Heart right ventricle (tissue), 16 donors: ENCODE measurements at places on chromosomes 16 and 17. TPM values are rescaled to one million over a fixed set of nuclear protein-coding genes. Genes with fewer than 3 reads are reported as not detected.
A peak's percentile ranks its signal among the peaks of the same experiment; 100 is the strongest.

The SLC46A1 gene
- total RNA-seq: 10.2 TPM

The HNF1B gene
- total RNA-seq: not detected

DNA sequence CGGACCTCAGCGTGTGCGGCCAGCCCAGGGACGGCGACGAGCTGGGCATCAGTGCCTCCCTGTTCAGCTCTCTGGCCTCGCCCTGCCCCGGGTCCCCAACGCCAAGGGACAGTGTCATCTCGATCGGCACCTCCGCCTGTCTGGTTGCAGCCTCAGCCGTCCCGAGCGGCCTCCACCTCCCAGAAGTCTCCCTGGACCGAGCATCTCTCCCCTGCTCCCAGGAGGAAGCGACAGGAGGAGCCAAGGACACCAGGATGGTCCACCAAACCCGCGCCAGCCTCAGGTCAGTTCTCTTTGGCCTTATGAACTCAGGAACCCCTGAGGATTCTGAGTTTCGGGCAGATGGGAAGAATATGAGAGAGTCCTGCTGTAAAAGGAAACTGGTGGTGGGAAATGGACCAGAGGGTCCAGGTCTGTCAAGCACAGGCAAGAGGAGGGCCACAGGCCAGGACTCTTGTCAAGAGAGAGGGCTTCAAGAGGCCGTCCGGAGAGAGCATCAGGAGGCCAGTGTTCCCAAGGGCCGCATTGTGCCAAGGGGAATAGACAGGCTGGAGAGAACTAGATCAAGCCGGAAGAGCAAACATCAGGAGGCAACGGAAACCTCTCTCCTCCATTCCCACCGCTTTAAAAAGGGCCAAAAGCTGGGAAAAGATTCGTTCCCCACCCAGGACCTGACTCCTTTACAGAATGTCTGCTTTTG is 825 bp downstream of the HASPIN start:
- no peak for DNase-seq
- peaks cover 10% of the 10 kb centered on the region for H3K4me1 ChIP-seq
- H3K4me3 ChIP-seq: peak overlapping the region; percentile 62
- no peaks in the 10 kb centered on the region for H3K36me3 ChIP-seq
- H3K27ac ChIP-seq: no peak overlapping the region

GRCh38 chr16:69223882-69224281 is 36.9 kb downstream of the SNTB2 start:
- no peaks in the 10 kb centered on the region for H3K4me1 ChIP-seq
- no peak overlapping the region for H3K4me3 ChIP-seq
- DNase-seq: no peak
- H3K27ac ChIP-seq: no peak overlapping the region

GRCh38 chr16:77961814-77962213 is 60.5 kb upstream of the CLEC3A start:
- H3K27me3 ChIP-seq: no peaks in the 10 kb centered on the region
- no peak for DNase-seq
- no peaks in the 10 kb centered on the region for H3K4me1 ChIP-seq
- H3K27ac ChIP-seq: no peak overlapping the region
- H3K36me3 ChIP-seq: no peaks in the 10 kb centered on the region
- no peak overlapping the region for H3K4me3 ChIP-seq

GRCh38 chr17:6823011-6823442 is 8.5 kb downstream of the TEKT1 start:
- no peak overlapping the region for H3K4me3 ChIP-seq
- no peak overlapping the region for H3K27ac ChIP-seq
- H3K4me1 ChIP-seq: no peaks in the 10 kb centered on the region

DNA sequence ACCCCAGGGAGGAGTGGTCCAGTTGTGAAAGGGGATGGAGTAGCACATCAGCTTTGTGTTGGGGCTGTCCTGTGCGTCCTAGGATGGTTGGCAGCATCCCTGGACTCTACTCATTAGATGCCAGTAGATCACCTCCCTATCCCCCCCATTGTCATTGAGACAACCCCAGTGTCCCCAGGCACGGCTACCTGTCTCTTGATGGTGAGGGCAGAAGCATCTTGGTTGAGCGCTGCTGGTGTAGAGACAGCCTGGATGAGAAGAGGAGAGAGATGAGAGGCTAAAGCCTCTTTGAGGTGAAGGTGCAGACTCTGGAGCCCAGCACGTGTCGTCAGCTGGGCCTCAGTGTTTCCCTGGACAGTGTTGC is 55.4 kb downstream of the TNFRSF13B start:
- H3K27me3 ChIP-seq: peaks cover 3% of the 10 kb centered on the region
- no peak overlapping the region for H3K4me3 ChIP-seq
- no peaks in the 10 kb centered on the region for H3K36me3 ChIP-seq
- DNase-seq: no peak
- no peaks in the 10 kb centered on the region for H3K4me1 ChIP-seq
- H3K27ac ChIP-seq: no peak overlapping the region

The RNF227 gene
- total RNA-seq: 0.97 TPM

GRCh38 chr16:20844054-20844453 is 37.7 kb downstream of the REXO5 start:
- H3K36me3 ChIP-seq: no peaks in the 10 kb centered on the region
- no peak overlapping the region for H3K27ac ChIP-seq
- H3K27me3 ChIP-seq: no peaks in the 10 kb centered on the region
- H3K4me3 ChIP-seq: no peak overlapping the region
- no peak for DNase-seq
- peaks cover 7% of the 10 kb centered on the region for H3K4me1 ChIP-seq

DNA sequence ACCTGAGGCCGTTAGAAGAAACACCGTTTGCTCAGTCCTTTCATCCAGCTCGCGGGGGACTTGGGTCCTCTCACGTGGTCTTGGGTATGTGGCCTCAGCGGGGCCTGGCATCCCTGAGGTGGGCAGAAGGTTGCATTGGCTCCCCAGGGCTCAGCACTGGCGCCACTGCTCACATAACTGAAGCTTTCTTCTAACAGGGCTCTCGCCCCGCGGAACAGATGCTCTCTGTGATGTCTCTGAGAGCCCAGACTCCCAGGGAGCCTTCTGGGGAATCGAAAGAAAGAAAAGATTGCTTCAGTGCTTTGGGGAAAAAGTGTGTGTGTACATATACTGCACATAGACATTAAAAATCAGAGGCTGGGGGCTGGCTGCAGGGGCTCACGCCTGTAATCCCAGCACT is 10.1 kb downstream of the MGRN1 start:
- no peaks in the 10 kb centered on the region for H3K27me3 ChIP-seq
- no peaks in the 10 kb centered on the region for H3K4me1 ChIP-seq
- no peak overlapping the region for H3K4me3 ChIP-seq
- H3K27ac ChIP-seq: no peak overlapping the region
- peaks cover 8% of the 10 kb centered on the region for H3K36me3 ChIP-seq

- H3K4me3 ChIP-seq: peak overlapping the region; percentile 72
- peak; percentile 77 for DNase-seq
- no peaks in the 10 kb centered on the region for H3K36me3 ChIP-seq
- peaks cover 69% of the 10 kb centered on the region for H3K4me1 ChIP-seq
- no peaks in the 10 kb centered on the region for H3K27me3 ChIP-seq
- H3K27ac ChIP-seq: peak overlapping the region; percentile 90
These were observed 586 bp downstream of the UBALD2 start for GRCh38 chr17:76265624-76266243.

DNA sequence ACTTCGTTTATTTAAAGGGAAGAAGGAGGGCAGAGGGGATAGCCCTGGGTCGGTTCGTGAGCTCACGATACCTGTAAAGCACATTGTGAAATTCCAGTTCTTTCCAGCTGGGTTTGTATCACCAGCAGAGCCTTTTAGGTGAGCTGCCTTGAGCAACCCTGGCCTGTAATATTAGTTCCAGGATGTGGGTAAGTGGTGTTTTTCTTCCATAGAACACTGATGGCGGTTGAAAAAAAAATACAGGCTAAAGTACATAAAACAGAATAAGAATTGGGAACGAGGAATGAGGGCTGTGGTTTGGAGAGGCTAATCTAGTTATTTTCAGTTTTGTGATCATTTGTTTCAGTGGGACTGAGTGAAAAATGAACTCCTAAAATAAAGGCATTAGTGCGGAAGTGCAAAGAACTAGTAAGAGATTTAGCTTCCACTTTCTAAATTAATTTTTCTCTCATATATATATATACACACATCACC is 20.6 kb downstream of the HS3ST3B1 start:
- no peak overlapping the region for H3K4me3 ChIP-seq
- H3K4me1 ChIP-seq: peaks cover 5% of the 10 kb centered on the region
- H3K27ac ChIP-seq: no peak overlapping the region
- H3K36me3 ChIP-seq: no peaks in the 10 kb centered on the region

The ZP2 gene
- total RNA-seq: not detected

- H3K36me3 ChIP-seq: no peaks in the 10 kb centered on the region
- no peaks in the 10 kb centered on the region for H3K4me1 ChIP-seq
- DNase-seq: no peak
- H3K27me3 ChIP-seq: no peaks in the 10 kb centered on the region
These were observed 23.9 kb upstream of the HEATR6 start for GRCh38 chr17:60102632-60103096.

DNA sequence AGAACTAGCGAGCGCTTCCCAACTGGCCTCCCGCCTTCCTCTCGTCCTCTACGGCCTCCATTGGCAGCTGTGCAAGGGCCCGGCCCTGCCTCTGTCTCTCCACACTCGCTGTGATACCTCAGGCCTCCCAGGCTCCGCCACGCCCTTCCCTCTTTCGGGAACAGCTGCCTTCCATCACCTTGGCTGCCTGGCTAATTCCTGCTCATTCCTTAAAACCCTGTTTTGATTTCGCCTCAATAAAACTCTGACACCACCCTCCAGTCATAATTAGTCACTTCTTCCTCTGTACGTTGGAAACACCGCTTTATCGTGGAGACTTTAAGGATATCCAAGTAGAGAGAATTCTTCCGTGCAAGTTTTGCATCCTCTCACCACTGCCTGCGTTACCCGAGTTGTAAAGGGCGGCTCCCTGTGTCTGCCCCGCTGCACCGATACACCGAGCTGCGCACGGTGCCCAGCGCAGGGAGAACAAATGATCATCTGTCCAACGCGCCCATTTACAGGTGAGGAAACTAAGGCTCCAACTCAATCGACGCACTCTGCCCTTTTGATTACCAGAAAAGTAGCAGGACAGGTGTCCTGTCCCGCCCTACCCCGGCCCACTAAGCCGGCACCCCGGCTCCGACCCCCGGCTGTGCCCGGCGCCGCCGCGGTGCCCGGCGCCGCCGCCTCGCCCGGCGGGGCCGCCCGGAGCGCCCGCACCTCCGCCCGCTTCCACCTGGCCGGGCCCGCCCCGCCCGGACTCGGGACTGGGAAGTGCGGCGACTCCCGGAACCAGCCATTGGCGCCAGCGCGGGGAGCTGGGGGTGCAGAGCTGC is 139.7 kb downstream of the SEC14L1 start:
- no peak overlapping the region for H3K27ac ChIP-seq
- peak overlapping the region; percentile 65 for H3K4me3 ChIP-seq
- DNase-seq: no peak
- H3K4me1 ChIP-seq: peaks cover 11% of the 10 kb centered on the region

The AATK gene
- 6.8 TPM for total RNA-seq

- no peak overlapping the region for H3K4me3 ChIP-seq
- no peak overlapping the region for H3K27ac ChIP-seq
- no peaks in the 10 kb centered on the region for H3K36me3 ChIP-seq
- H3K27me3 ChIP-seq: no peaks in the 10 kb centered on the region
- H3K4me1 ChIP-seq: peaks cover 7% of the 10 kb centered on the region
- DNase-seq: no peak
These were observed 19.2 kb downstream of the RBFOX1 start for GRCh38 chr16:7351610-7352510.
